ENCODE measurements at places on chromosomes 12 and 14. TPM values are rescaled to one million over a fixed set of nuclear protein-coding genes. Genes with fewer than 3 reads are reported as not detected.

GRCh38 chr14:21024585-21025370, at the start of gene NDRG2:
Gene NDRG2, minus strand, starts transcription at chr14:21025061. Its CDS starts 1,746 bp downstream, at chr14:21023315.
- peak; percentile 84 for DNase-seq

GRCh38 chr12:3046441-3047200, 30.6 kb upstream of the TSPAN9 start:
- no peak for DNase-seq

POTEM gene
- not detected for total RNA-seq

MIP gene
- total RNA-seq, result not detected

SRSF5 gene
- 567 TPM for total RNA-seq

DNA sequence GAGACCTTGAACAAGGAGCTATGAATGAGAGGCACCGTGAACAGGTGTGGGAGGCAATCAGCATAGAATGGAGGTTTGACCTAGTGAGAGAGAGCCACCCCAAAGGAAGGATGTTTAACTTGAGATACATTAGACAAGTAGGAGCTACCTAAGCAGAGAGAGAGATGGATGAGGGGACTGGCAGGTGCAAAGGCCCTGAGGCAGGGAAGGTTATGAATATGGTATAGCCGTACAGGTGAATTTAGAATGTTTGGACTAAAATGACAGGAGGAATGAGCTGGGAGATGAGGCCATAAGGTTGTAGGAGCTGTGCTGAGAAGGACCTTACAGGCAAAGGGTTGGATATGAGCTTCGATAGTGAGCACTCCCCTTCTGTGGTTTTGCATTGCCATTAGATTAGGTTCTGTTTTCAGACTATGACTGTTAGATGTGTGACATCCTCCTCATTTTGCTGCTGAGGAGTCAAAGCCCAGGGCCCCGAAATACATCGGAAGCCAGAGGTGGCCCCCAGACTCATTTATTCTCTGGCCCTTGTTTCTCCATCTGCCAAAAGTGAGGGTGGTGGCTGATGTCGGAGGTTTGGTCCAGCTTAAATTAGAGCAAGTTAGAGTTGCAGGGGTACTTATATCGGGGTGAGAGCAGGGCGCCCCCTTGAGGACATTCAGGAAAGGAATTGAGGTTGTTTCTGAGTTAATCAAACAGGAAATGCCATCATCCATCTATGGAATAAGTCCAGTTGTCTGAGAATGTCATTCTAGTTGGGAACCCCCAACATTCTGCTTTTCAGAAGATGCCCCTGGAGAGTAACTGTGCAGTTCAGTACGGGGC, 29.4 kb downstream of the SLC24A4 start:
- DNase-seq, result no peak

GRCh38 chr12:28938581-28939235, 210.4 kb upstream of the FAR2 start:
- no peak for DNase-seq

RFLNA gene
- 37.9 TPM for total RNA-seq

NID2 gene
- 120 TPM for total RNA-seq

DNA sequence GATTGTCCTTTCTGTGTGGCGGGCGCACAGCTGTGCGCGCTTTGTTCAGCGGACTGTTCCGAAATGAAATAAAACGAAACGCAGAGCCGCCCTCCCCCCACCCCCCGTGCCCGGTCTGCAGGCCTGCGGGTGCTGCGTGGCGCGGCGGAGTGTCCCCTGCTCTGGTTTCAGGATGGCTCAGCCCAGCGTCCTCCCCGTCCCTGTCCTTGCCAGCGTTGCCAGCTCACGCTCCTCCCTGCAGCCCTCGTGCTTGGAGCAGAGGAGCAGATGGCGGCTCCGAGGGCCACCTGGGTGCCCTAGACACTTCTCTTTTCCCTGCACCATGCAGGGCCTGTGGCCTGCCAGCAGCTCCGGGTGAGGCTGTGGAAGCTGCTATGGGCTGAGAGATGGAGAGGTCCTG, 17.5 kb upstream of the BEGAIN start:
- no peak for DNase-seq

- no peak for DNase-seq
These were observed 10.4 kb downstream of the MTA1 start for GRCh38 chr14:105430042-105430441.

- DNase-seq, result no peak
These were observed 29.5 kb downstream of the MSRB3 start for GRCh38 chr12:65308006-65308405.

- DNase-seq, result peak; percentile 78
These were observed 14.6 kb upstream of the NR4A1 start for GRCh38 chr12:52036587-52037171.

- no peak for DNase-seq
These were observed 34.6 kb downstream of the NOC4L start for GRCh38 chr12:132178801-132179401.

- DNase-seq, result no peak
These were observed 6.0 kb downstream of the SPRYD4 start for GRCh38 chr12:56474389-56474788.

RACGAP1 gene
- total RNA-seq, result 29.8 TPM

SPTLC2 gene
- total RNA-seq, result 35.8 TPM

DNA sequence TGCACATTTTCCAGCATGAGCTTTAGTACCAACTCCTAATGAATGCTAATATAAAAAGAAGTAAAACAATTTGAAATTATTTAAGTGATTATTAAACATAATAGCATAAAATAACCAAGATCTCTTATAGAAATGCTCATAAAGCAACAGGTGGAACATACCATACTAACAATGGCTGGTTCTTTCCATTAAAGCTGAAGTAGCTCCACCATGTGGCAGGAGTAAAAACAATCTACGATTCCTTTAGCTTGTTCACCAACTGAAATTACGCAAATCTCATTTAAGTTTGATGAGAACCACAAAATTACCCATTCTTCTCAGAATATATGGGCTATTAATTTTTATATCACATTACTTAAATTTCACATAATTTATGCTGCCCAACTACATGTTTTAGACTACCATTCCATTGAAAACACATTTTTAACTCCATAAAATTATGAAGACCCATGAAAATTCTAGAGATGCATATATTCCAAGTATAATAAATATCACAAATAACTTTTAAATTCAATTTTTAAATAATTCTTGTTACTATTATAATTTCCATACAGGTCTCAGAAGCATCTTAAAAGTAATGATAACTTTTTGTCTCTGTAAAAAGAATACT, 213.6 kb downstream of the DAD1 start:
- no peak for DNase-seq

DNA sequence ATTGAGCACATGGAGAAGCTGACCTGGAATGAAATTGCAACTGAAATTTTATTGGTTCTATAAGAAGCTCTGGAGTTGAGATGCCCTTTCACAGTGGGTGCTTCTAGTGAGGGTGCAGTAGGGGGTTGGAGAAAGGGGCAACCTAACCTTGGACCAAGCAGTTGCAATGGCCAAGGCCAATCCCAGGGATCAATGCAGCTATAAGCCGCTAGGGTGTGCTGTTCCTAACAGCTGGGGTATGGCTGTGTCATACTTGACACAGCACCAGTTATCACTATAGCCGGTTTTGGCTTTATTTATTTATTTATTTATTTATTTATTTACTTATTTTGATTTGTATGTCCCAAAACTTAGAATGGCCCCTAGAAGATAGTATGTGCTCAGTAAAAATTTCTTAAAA, 505.9 kb downstream of the FLRT2 start:
- DNase-seq, result no peak

GRCh38 chr14:50559990-50560930, at the start of gene ATL1:
Gene ATL1, plus strand, starts transcription at chr14:50560145. Its CDS starts 121 bp downstream, at chr14:50560266.
- DNase-seq, result peak; percentile 71

DNA sequence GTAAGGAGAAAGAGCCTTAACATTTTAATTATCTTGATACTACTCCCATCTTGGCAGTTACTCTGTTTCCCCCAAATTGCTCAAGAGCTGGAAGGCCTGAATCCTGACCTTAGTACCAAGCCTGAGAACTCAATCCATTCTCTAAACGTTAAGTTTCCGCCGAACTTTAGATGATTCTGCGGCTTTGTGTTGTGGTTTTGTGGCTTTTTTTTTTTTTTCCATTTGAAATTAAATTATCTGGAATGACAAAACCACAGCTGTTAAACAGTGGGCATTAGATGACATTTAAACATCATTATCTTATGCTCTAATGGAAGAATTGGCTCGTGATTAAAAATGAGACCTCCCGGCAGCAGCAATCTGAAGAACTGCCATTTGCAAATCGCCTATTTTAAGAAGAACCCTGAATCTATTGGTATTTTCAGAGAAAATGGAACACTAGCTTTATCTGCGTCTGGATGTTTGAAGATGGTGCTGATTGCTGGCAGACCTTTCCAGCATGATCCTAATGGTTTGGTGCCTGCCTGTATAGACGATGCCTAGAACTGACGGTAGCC, 38.4 kb downstream of the TMEM132C start:
- no peak for DNase-seq

GRCh38 chr14:70885343-70886022, 21.8 kb upstream of the PCNX1 start:
- no peak for DNase-seq

GRCh38 chr12:109462868-109463692, 14.0 kb downstream of the KCTD10 start:
- DNase-seq, result peak; percentile 75

C12orf75 gene
- total RNA-seq, result 15.0 TPM

- DNase-seq, result no peak
These were observed 122.0 kb upstream of the CCND2 start for GRCh38 chr12:4151362-4152121.

GALNT8 gene
- total RNA-seq, result 2.0 TPM

- no peak for DNase-seq
These were observed 410.8 kb downstream of the RAD51B start for GRCh38 chr14:68230202-68230949.

DNA sequence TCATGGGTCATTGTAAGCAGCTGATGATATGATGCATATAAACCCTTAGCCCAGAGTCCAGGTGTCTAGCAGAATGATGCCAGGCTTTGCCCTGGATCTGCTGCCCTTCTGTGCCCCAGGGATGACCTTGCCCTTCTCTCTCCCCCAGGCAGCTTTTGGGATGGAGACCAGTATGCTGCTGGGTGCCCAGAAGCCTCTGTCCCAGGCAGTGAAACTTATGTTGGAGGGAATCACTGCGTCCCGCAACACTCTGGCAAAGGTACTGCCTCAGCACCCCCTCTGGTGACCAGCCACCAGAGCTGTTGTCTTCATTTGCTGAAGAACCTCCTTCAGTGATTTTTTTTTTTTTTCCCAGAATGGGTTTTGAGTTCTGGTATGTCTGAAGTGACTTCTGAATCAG, 23.3 kb downstream of the CYP46A1 start:
- no peak for DNase-seq

DNA sequence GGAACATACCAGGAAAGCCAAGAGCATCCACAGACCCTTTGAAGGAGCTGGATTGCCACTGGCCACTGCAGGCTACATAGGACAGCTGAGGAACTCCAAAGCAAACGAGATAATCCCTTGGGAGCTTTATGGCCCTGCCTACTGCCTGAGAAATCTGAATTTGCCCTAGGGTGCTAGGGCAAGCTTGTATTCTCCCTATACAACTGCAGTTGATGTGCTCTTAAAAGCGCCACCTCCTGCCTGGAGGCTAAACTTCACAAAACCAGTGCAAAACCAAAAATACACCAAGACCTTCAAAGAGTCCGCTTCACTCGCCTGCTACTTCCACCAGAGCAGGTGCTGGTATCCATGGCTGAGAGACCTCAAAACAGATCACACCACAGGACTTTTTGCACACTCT, 99.6 kb upstream of the KRR1 start:
- no peak for DNase-seq

- DNase-seq, result peak; percentile 54
These were observed 3.4 kb upstream of the TRAFD1 start for GRCh38 chr12:112121780-112122565.

DNA sequence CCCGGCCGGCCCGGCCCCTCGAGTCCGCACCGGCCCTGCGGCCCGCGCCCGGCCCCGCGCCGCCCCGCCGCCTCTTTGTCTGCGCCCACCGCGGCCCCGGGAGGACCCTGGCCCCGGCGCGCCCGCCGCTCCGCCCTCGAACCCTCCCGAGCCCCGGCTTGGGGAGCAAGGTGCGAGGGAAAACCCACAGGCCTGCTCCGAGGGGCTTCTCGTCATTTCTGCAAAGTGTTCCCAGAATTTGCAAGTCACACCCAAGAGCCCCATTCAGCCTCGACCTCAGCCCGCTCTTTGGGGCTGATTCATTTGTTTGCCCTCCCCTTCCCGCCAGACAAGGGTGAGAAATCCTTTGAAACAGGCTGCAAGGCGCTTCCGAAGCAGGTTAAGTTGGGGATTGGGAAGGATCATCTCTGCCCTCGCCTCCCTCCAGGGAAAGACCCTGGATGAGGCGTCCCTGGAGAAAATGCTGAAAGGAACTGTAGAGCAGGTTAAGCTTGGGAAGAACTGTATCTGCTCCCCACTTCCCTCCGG, 325 bp upstream of the CLIP1 start:
- no peak for DNase-seq

- no peak for DNase-seq
These were observed 31.1 kb upstream of the GPR132 start for GRCh38 chr14:105096206-105096875.

DNA sequence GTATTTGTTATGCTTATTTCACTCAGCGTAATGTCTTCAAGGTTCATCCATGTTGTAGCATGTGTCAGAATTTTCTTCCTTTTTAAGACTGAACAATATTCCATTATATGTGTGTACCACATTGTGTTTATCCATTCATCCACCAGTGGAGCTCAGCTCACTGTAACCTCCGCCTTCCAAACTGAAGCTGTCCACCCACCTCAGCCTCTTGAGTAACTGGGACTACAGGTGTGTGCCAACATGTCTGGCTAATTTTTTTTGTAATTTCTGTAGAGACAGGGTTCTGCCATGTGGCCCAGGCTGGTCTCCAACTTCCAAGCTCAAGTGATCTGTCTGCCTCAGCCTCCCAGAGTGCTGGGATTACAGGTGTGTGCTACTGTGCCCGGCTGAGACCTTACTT, 21.1 kb downstream of the CCDC77 start:
- no peak for DNase-seq

DNA sequence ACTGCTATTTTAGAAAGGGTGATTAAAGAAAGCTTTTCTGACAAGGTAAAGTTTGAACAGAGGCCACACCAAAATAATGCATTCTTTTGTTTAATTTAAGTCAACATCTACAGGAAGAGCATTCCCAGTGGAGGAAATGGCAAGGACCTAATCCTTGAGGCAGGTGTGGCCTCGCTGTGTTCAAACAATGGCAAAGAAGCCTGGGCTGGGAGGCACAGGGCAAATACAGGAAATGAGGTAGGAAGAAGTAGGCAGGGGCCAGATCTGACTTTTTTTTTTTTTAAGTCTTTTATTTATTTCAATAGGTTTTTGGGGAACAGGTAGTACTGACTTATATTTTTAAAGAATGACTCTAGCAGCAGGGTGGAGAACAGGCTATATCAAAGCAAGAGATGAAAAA, 53.5 kb downstream of the ARMH4 start:
- no peak for DNase-seq

DNA sequence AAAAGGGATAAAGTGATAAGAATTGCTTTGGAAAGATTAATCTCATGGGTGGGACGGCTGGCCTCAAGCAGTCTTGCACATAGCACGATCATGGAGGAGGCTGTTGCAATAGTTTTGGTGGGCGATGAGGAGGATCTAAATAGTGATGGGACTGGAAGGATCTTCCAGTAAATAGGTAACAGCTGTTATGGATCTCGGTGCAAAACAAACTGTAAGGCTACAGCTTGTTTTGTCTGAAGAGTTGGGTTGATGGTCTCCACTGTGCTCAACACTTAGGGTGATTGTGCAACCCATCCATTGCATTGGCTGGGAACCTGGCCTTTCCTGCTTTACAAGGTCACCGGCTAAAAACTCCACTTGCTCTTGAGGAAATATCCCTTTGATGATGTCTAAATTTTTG, 21.0 kb downstream of the IGF1 start:
- no peak for DNase-seq

RD3L gene
- not detected for total RNA-seq

All from mesothelial cell of epicardium (in vitro differentiated cells).